ENCODE measurements at places on chromosomes 1 and 21. TPM values are rescaled to one million over a fixed set of nuclear protein-coding genes. Genes with fewer than 3 reads are reported as not detected.

DNA sequence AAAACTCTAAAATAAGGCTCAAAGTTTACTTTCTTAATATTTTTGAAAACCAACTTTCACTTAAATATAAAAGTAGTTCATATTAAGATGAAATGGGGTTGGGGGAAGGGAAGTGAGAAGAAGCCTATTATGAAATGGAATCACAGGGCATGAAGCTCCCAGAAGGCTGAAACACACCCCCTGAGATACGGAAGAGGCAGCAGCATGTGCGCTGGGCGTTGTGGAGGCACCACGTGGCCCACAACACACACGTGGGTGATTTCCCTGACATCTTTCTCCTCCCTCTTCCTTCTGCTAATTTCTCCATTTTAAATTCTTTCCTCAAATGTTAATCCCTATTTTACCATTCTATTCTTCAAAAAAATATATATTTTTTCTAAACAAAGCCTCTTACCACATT, 35.6 kb upstream of the SEC16B start:
- no peak overlapping the region for H3K4me3 ChIP-seq
- no peak for DNase-seq
- H3K27me3 ChIP-seq, result no peaks in the 10 kb centered on the region
- no peaks in the 10 kb centered on the region for H3K4me1 ChIP-seq
- no peaks in the 10 kb centered on the region for H3K36me3 ChIP-seq
- no peak overlapping the region for H3K27ac ChIP-seq

ATXN7L2 gene
- total RNA-seq, result 8.5 TPM

DNA sequence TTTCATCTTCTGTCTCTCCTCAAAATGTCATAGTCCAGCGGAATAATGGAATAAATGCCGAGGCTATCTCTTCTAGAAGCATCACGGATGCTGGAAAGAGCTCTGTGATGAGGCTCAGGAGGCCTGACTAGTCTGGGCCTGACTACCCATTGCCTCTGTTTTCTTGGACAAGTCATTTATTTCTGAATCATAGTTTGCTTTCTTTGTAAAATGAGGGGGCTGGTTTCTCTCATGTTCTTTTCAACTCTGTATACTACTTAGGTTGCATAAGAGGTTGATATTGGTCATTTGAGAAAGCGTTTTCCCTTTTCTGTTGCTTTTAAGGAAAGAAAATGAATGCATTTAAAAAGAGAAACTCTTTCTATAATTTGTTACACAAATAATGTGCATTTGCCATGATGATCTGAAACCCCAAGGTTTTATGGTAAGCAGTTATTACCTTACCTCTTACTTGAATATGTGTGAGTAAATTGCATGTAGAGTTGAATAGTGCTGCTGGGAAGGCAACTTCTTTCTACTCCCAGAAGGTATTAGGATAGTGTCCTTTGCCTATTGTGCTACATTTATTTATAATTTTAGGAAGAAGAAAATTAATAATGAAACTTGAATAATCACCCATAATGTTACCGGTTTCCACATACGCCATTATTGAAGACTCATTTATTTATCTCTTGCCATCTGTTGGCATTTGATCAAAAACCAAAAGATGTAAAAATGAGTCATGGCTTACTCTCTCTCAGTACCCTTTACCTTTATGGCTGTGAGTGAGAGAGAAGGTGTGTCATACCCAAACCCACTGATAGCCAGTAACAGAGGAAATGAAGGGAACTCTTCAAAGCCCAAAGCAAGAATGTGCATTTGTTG, 179.1 kb downstream of the FASLG start:
- no peaks in the 10 kb centered on the region for H3K4me1 ChIP-seq
- H3K27me3 ChIP-seq, result no peaks in the 10 kb centered on the region
- no peak overlapping the region for H3K4me3 ChIP-seq
- no peaks in the 10 kb centered on the region for H3K36me3 ChIP-seq

GRCh38 chr1:228742281-228742860, 7.1 kb downstream of the RHOU start:
- DNase-seq, result no peak
- H3K4me3 ChIP-seq, result no peak overlapping the region
- peaks cover 46% of the 10 kb centered on the region for H3K36me3 ChIP-seq

GRCh38 chr1:63054184-63054583, 268.2 kb upstream of the FOXD3 start:
- H3K27ac ChIP-seq, result no peak overlapping the region
- no peaks in the 10 kb centered on the region for H3K27me3 ChIP-seq
- H3K4me1 ChIP-seq, result no peaks in the 10 kb centered on the region
- no peak overlapping the region for H3K4me3 ChIP-seq
- DNase-seq, result no peak

Measured in muscle of leg (tissue), 16 donors.